ENCODE measurements at places on chromosomes 7 and 10. TPM values are rescaled to one million over a fixed set of nuclear protein-coding genes. Genes with fewer than 3 reads are reported as not detected.

DNA sequence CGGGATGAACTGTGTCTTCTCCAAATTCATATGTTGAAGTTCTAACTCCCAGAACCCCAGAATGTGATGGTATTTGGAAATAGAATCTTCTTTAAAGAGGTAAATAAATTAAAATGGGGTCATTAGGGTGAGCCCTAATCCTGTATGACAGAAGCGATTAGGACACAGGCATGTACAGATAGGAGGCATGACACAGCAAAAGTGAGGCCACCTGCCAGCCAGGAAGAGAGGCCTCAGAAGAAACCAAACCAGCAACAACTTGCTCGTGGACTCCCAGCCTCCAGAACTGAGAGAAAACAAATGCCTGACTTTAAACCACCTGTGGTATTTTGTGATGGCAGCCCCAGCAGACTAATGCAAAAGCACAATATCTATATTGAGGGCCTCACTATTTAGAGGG lies 214.3 kb downstream of the NEBL start:
- no peaks in the 10 kb centered on the region for H3K4me1 ChIP-seq
- H3K27ac ChIP-seq: no peak overlapping the region
- DNase-seq: no peak
- H3K36me3 ChIP-seq: no peaks in the 10 kb centered on the region

GRCh38 chr7:791519-791918 lies 40.8 kb upstream of the SUN1 start:
- DNase-seq: no peak
- H3K27ac ChIP-seq: no peak overlapping the region
- H3K27me3 ChIP-seq: no peaks in the 10 kb centered on the region
- no peak overlapping the region for H3K4me3 ChIP-seq

CCDC136 gene
- 1.6 TPM for polyA plus RNA-seq

CH25H gene
- polyA plus RNA-seq: not detected

CTTNBP2 gene
- not detected for polyA plus RNA-seq
